LoVo (cell line): ENCODE measurements at places on chromosomes 4 and X.

DNA sequence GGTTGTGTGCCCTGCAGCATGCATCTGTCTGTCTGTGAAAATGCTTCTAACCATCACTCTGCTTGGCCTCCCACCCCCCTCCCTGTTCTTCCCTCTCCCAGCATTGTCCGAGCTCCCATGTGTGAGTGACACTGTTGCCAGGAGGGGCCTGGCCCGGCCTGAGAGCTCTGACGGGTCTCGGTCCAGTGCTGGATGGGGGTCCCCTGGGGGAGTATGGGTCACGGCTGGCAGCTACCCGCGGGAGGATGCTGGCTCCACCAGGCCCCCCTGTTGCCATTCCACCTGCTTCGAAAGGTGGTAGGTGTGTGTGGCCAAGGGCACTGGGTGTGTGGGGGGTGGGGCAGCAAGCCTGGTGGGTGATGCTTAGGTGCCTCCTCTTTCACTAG lies 3.6 kb downstream of the NLGN3 start:
- DNase-seq: no peak

- peak; percentile 91 for DNase-seq
Observed at GRCh38 chr4:153204247-153204671, at the start of gene TRIM2. Gene TRIM2 (plus strand): TSS chr4:153204443. CDS start chr4:153204531, 88 bp downstream.

DNA sequence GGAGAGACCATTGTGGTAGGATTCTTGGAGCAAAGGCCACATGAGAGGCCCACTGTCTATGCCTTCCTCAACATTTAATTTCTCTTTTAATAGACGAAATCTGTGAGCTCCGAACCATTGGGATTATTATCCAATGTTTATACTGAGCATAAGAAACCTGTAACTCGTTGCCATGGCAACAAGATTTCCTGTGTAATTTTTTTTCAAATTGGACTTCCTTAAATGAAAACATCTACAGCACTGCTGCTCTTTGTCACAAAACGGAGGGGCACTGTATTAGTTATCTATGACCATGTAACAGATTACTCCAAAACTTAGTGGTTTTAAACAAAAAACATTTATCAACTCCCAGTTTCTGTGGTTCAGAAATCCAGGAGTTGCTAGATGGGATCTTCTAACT lies 38.7 kb downstream of the PPP1R2C start:
- no peak for DNase-seq

DNA sequence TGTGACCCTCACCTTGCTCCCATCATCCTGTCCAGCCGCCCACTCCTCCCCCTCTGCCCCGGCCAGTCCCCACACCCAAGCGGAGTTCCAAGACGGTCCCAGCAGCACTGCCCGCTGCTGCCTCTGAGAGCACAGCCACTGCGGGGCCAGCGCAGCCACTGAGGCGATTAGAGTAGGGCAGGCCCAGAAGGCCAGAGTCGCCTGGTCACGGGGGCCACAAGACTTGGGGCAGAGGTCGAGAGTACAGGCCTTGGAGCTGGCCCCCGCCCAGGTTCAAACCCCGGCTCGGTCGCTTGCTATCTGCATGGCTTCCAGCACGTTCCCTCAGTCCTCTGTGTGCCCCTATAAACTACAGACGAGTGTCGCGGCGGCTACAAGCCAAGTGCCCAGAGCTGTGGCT lies 53.2 kb upstream of the ADRA2C start:
- no peak for DNase-seq

DNA sequence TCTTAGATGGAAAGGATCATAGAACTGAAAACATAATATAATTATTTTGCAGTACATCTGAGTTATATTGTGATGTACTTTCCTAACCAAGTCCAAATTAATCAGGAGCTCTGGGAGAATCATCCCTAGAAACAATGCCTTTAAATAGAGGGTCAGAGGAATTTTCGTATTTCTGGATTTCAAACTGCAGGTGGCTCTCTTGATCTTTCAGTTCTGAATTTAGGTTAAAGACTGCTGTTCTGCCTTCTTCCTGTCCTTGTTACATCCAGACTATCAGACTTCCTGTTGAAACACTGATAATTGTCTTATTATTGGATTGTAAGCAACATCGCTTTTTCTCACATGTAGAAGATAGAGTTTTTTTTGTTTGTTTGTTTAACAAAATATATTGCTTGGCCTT lies 142.7 kb downstream of the RPA4 start:
- DNase-seq: no peak

- DNase-seq: no peak
Observed at GRCh38 chr4:41169256-41169800, 45.0 kb downstream of the APBB2 start.

DNA sequence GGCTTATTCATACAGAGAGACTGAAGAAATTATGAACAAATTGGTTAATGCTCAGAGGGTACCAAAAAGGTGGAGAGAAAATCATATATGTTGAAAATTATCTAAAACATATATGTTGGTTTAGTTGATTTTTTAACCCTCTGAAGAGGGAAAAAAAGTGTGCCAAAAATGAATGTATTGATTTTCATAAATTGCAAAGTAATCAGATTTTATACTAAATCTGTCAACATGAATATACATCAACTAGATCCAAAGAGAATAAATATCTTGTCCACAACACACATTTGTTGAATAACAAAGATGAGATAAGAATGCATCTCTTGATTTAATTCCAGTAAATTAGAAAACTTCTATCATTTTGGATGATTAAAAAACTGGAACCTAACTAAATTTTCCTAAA lies 125.3 kb upstream of the TACR3 start:
- DNase-seq: no peak
